Astrocyte of the spinal cord (primary cell): ENCODE measurements at places on chromosomes 1 and 21.
A peak's percentile ranks its signal among the peaks of the same experiment; 100 is the strongest.

DNA sequence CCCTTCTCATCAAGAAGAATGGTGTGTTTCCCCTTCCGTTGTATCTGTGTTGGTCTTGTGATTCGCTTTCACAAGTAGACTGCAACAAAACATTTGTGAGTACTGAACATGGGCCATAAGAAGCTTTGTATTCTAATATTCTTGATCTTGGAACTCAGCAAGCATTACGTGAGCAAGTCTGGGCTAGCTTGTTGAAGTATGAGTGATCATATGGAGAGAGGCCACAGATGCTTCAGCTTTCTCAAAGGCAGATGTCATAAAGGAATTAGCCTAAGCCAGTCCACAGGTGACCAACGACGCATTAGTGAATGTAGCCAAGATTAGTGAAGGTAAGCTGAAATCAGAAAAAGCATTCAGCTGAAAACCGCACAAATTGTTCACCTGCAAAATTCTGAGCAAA is 609.6 kb upstream of the NEGR1 start:
- DNase-seq: no peak

DNA sequence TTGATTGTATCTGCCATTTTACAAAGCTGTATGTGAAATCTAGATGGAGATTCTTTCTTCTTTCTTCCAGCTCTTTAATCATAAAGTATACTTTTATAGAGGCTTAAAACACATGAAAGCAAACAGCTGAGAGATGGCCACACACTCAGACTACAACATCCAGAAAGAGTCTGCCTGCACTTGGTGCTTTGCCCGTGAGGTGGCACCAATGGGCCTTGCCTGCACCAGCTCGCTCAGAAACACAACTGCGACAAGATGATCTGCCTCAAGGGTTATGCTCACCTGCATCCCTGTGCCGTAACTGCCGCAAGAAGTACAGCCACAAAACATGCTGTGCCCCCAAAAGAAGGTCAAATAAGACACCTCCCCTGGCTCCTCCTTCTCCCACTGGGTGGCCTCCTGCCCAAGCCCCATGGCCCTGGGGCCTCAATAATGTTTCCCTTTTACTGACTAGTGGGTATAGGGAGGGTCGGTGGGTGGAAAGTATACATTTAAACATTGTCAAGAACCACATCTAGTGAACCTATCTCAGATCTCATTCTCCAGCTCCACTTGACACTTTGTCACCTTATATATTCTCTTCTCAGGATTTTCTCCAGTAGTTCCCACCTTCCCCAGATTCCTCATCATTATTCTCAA is 66.7 kb upstream of the ANGPTL3 start:
- DNase-seq: peak; percentile 45

DNA sequence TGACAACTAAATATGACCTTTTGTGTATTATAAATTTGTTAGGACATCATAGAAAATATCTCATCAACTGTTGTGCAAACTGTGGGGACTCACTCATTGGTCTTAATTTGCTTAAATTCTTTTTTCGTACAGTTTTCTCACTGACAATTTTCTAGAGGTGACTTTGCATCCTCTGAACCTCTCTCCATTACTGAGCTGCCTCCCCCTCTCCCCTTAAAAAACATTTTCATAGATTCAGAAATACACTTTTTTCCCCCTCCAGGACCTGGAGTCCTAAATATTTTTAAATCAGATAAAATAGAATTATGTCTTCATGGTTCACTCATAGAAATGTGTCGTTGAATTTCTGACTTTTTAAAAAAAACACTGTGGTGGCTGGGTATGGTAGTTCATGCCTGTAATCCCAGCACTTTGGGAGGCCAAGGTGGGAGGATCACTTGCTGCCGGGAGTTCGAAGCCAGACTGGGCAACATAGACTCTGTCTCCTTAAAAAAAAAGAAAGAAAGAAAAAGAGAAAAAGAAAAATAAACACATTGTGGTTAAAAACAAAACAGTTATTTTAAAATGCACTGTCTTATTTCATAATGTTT is 1.5 kb downstream of the CNST start:
- no peak for DNase-seq

- peak; percentile 41 for DNase-seq
These were observed 12.5 kb downstream of the CDC7 start for GRCh38 chr1:91513160-91513559.

DNA sequence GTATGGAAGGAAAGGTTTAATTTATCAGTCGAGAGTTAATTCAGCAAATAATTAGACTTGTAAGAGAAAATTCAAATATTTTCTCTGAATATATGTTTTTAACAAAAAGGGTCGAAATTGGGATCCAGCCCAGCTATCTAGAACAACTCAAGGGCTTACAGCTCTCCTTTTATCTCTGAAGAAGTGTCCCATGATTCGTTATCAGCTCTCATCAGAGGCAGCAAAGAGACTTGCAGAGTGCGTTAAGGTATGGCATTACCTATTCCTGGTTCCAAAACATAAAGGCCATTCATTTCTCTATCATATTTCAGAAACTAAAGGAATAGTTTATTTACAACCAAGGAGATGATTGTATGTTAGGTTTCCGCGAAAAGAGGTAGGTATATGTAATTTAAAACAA is 9.4 kb downstream of the VPS45 start:
- no peak for DNase-seq

GRCh38 chr21:34687745-34688144 is 19.0 kb downstream of the CLIC6 start:
- no peak for DNase-seq

- DNase-seq: no peak
These were observed 341.0 kb upstream of the VAMP3 start for GRCh38 chr1:7430047-7430608.

GRCh38 chr1:230456478-230456877 is 30.3 kb upstream of the PGBD5 start:
- DNase-seq: no peak

- no peak for DNase-seq
These were observed 117.4 kb downstream of the NGF start for GRCh38 chr1:115220340-115221270.

DNA sequence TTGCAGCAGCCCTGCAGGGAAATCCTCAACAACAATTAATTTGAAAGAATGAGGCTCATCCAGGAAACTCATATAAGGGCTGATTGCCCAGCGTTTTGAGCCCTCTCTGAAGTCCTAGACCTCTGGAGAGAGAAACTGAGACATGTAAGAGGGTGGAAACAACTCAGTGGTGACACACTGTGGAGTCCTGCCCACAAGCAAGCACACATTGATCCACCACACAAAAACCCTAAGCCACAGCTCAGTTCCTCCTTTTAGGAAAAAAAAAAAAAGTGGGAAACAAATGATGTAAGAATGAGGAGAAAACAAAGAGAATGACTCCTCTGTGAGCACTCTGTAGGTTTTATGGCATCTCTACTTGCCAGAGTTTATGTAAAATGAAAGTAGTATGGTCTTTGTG is 22.9 kb upstream of the PLA2G5 start:
- DNase-seq: no peak

DNA sequence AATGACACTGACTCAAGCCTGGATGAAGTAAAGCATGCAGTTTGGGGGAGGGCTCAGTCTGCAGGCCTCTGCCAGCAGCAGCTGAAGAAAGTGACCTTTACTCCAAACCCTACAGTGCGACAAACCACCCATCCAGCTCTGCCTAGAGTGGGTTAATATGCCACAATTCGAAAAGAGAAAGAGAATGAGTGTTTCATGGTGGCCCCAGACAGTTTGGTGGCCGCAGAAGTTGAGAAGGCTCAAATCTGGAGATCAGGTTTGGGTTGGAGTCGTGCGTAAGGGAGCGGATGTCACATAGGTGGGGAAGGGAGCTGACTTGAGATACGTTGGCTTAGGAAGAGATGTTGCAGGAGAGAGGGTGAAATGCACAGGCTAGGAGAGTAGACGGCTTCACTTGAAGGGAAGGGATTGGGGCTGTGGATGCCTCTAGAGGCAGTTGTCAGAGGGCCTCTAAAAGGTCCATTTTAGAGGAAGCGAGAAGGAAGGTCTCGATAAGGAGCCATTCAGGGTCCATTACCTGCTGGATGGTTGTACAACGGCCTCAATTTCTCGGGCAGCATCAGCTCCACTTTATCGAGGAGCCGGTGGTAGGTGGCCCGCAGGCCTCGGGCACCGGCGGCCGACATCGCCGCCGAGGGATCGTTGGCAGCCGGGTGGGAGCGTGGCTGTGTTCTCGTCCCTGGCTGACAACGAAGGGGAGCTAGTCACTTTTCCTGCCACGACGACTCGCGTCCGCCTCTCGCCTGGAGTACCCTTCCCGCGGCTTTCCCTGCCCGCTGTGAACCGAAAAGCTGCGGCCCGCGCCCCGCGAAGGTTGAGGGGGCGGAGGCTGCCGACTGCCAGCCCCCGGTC is 1.0 kb upstream of the DCAF6 start:
- DNase-seq: peak; percentile 59

DNA sequence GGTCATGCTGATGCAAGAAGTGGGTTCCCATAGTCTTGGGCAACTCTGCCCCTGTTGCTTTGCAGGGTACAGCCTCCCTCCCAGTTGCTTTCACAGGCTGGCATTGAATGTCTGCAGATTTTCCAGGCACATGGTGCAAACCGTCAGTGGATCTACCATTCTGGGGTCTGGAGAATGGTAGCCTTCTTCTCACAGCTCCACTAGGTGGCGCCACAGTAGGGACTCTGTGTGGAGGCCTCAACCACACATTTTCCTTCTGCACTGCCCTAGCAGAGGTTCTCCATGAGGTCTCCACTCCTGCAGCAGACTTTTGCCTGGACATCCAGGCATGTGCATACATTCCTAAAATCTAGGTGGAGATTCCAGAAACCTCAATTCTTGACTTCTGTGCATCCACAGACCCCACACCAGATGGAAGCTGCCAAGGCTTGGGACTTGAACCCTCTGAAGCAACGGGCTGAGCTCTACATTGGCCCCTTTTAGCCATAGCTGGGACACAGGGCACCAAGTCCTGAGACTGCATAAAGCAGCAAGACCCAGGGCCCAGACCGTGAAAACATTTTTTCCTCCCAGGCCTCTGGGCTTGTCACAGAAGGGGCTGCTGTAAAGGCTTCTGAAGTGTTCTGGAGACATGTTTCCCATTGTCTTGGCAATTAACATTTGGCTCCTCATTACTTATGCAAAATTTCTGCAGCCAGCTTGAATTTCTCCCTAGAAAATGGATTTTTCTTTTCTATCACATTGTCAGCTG is 466.2 kb upstream of the PBX1 start:
- no peak for DNase-seq

DNA sequence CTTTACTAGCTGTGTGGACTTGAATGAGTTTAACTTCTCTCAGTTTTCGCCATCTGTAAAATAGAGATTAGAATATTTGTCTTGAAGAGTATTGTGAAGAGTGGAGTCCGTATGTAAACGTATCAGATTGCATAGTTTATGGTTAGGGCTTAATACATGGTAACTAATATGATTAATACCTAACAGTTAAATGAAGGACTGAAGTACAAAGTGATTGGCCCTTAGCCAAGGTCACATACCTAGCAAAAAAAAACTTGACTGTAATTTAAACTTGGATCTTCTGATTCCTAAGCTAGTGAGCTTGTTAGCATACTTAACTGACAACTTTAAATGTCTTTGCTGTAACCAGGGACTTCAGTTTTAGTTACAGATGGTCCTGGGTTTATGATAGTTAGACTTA is 1.9 kb downstream of the GIPC2 start:
- no peak for DNase-seq

DNA sequence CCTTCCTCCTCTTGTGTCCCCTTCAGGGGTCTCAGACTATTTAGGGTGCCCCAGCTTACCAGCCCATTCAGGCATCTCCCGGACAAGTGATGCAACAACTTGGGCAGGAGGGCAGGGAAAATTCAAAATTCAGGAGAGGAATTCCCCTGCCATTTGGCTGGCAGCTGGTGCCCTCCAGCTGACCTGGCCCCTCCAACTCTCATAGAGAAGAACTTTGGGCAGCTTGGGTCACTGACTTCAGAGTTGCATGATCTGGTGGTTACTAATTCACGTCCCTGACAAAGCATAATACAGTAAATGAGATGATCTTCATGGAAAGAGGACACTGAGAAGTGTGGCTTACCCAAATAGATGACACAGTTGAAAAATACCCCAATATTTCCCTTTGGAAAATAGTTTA is at the start of gene FCAMR:
FCAMR (minus strand) TSS at position 15 of the 400 bp plus-strand sequence. CDS start 335 bp downstream, outside the sequence.
- DNase-seq: no peak

GRCh38 chr1:242718967-242719366 is 194.5 kb upstream of the PLD5 start:
- DNase-seq: no peak

GRCh38 chr1:221292652-221293051 is 413.4 kb downstream of the HLX start:
- DNase-seq: no peak

GRCh38 chr1:16446116-16446515 is 5.6 kb downstream of the NECAP2 start:
- DNase-seq: no peak

- DNase-seq: no peak
These were observed 1.7 kb upstream of the ANGPTL7 start for GRCh38 chr1:11187494-11187893.

GRCh38 chr21:37041706-37042271 is 31.1 kb downstream of the PIGP start:
- no peak for DNase-seq

DNA sequence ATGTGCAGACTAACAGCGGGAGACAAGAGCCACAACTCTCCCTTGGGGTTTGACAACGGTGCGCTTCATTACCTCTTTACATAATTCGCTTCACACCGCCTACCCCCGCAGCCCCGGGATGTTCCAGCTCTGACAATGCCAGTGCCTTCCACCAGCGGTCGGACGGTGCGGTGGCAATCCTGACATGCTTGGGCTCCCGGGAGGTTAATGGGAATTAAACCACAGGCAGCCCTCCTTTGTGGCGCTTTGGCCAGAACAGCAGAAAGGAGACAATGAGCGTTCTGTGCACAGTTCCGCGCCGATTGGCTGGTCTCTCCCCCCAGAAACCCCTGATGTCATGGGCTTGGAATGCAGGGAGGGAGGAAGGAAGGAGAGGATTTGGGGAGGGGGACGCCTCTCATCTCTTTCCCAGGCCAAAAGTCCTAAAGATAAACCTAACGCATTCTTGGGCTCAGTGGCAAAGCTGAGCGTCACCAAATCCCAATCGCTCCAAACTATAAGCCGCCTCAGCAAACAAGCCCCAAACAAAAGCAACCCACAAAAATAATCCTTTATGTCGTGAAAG is 1.3 kb downstream of the CNN3 start:
- peak; percentile 94 for DNase-seq

DNA sequence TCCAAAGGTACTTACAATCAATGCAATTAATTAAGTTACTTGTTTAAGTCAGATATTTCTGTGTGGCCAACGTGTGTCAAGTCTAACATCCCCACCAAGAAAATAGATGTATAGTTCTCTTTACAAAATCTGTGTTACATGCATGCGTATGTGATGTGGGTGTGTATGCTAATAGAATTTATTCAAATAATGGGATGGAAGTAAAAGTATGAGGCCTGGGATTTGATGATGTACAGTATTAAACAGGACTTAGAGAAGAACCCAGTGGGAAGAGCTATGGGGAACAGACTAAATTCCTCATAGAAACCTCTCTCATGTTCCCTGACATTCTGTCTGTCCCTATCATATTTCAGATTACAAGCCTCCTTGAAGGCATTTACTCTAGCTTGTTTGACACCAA is 72.5 kb downstream of the IFI44 start:
- DNase-seq: no peak
